GM12878 (cell line): ENCODE measurements at places on chromosomes 4 and X. TPM values are rescaled to one million over a fixed set of nuclear protein-coding genes. Genes with fewer than 3 reads are reported as not detected.
A peak's percentile ranks its signal among the peaks of the same experiment; 100 is the strongest.

GRCh38 chrX:53056292-53056691, 7.7 kb downstream of the GPR173 start:
- no peak overlapping the region for H3K27ac ChIP-seq
- no peaks in the 10 kb centered on the region for H3K36me3 ChIP-seq
- no peak for DNase-seq

Gene P2RY4
- total RNA-seq, result 0.13 TPM in 1 of 2 replicates, not detected in the other

DNA sequence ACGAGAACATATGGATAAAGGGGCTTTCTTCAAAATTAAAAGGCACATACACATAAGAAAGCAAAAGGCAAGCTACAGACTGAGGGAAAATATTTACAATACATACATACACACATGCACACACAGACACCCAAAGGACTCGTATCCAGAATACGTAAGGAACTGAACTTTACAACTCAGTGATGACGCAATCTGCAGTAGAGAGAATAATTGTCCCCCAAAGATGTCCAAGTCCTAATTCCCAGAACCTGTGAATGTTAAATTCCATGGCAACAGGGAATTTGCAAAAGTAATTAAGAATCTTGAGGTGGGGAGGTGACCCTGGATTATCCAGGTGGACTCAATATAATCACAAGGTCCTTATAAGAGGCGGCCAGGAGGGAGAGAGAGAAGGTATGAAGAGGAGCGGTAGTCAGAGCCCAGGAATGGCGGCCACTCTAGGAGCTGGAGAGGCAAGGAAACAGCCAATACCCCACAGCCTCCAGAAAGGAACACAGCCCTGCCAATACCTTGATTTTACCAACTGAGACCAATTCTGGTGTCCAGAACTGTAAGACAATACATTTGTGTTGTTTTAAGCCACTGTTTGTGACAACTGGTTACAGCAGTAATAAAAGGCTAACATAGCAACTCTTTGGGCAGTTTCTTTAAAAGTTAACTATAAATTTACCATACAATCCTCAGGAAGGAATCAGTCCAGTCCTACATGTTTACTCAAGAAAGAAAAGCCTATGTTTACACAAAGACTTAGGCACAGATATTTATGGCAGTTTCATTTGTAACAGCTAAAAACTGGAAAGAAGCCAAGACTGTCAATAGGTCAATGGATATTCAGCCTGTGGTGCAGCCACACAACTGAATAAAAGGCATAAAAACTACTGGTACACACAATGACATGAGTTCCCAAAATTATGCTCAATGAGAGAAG, 27.3 kb upstream of the STS start:
- no peaks in the 10 kb centered on the region for H3K27me3 ChIP-seq
- DNase-seq, result no peak
- H3K4me1 ChIP-seq, result peaks cover 49% of the 10 kb centered on the region
- peak overlapping the region; percentile 29 for H3K27ac ChIP-seq

Gene UFSP2
- 23.3 and 25.4 TPM in 2 replicates for total RNA-seq

Gene MAGEA12
- total RNA-seq, result not detected in 2 replicates

- no peak overlapping the region for H3K4me3 ChIP-seq
- no peaks in the 10 kb centered on the region for H3K27me3 ChIP-seq
- no peak for DNase-seq
- H3K36me3 ChIP-seq, result no peaks in the 10 kb centered on the region
Measured at GRCh38 chr4:119597377-119597776, 31.2 kb downstream of the PDE5A start.

- no peaks in the 10 kb centered on the region for H3K27me3 ChIP-seq
- no peak overlapping the region for H3K4me3 ChIP-seq
- no peaks in the 10 kb centered on the region for H3K4me1 ChIP-seq
Measured at GRCh38 chr4:90357117-90357710, 230.0 kb downstream of the CCSER1 start.

DNA sequence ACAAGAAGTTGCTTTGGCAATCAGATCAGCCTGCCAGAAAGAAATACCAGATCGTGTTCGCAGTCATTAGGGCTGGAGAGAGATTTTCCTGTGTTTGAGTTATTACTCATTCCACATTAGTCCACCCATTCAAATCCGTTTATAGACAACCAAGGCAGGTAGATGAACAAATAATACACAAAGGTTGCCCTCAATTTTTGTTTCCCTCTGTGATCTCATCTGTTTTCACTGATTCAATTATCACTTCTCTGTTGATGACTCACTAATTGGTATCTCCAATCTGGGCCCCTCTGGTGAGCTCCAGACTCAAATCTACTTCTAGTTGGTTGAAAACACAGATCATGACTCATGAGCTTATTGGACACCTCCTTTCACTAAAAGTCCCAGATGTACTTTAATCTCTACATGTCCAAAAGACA, 54.5 kb downstream of the CHM start:
- H3K27me3 ChIP-seq, result no peaks in the 10 kb centered on the region
- H3K36me3 ChIP-seq, result no peaks in the 10 kb centered on the region
- H3K27ac ChIP-seq, result no peak overlapping the region
- no peak for DNase-seq

- H3K4me1 ChIP-seq, result no peaks in the 10 kb centered on the region
- H3K36me3 ChIP-seq, result no peaks in the 10 kb centered on the region
- H3K27ac ChIP-seq, result no peak overlapping the region
- H3K4me3 ChIP-seq, result no peak overlapping the region
Measured at GRCh38 chrX:53241558-53241957, 16.6 kb upstream of the KDM5C start.

Gene SMR3B
- not detected in 2 replicates for total RNA-seq
